ENCODE measurements at places on chromosomes 7 and 10.

DNA sequence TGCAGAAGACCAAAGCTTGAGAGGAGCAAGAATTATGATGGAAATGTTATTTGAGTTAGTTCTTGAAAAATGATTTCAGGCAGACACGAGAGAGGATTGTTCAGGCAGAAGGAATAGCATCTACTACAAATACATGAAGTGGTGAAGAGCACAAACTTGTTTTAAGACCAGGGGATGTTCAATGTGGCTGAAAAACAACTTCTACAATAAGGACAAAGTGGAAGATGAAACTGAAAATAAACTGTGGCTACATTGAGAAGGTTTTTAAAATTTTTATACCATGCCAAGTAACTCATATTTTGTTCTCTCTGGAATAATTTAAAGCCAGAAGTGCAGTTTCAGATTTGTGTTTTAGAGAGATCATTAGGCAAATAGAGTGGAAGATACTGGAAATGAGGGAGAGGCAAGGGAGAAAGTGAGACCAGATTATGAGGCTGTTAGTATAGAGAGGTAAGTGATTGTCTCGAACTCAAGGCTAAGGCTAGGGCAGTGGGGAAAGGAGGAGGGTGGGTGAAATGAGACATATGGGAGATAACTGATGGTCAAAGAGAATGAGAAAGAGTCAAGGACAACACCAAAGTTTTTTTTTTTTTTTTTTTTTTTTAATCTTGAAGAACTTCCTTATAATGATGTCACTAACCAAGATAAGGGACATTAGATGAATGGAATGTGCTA, 115.4 kb downstream of the MDFIC start:
- no peak for DNase-seq

- no peak for DNase-seq
These were observed at the start of gene ICA1 for GRCh38 chr7:8261711-8262695. TSS of gene ICA1 (minus strand) at chr7:8262167. CDS start at chr7:8235926, 26,241 bp downstream.

DNA sequence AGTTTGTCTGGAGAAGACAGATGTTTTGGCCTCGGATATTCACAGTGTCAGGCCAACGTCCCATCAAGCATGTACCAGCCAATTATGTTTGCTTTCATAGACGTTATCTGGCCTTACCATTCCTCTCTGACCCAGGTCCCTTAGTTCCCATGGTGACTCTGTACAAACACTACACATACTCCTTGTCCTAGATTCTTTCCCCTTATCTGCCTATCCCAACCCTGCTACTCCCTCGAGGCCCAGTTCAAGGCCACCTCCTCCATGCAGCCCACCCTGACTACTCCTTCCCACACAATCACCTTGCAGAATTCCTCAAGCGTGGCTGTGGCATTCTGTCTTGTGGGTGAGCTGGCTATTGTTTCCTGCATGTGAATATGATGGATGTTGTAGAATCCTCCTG, 155.2 kb downstream of the PRKAG2 start:
- DNase-seq: no peak

GRCh38 chr7:158747408-158747807, 42.8 kb upstream of the NCAPG2 start:
- no peak for DNase-seq

DNA sequence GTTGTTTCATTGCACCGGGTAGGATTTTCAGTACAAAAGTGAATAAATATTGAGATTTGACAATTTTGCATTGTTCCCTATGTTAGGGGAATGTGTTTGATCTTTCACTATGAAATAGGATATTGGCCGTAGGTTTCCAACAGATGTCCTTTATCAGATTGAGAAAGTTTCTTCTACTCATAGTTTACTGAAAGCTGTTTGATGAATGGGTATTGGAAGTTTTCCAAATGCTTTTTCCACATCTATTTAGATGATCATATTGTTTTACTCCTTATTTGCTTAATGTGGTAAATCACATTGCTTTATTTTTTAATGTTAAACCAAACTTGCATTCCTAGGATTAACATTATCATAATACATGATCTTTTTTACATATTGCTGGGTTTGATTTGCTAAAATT, 177.9 kb upstream of the C7orf33 start:
- DNase-seq: no peak

- no peak for DNase-seq
These were observed 29.7 kb upstream of the GTF2I start for GRCh38 chr7:74627661-74628411.

DNA sequence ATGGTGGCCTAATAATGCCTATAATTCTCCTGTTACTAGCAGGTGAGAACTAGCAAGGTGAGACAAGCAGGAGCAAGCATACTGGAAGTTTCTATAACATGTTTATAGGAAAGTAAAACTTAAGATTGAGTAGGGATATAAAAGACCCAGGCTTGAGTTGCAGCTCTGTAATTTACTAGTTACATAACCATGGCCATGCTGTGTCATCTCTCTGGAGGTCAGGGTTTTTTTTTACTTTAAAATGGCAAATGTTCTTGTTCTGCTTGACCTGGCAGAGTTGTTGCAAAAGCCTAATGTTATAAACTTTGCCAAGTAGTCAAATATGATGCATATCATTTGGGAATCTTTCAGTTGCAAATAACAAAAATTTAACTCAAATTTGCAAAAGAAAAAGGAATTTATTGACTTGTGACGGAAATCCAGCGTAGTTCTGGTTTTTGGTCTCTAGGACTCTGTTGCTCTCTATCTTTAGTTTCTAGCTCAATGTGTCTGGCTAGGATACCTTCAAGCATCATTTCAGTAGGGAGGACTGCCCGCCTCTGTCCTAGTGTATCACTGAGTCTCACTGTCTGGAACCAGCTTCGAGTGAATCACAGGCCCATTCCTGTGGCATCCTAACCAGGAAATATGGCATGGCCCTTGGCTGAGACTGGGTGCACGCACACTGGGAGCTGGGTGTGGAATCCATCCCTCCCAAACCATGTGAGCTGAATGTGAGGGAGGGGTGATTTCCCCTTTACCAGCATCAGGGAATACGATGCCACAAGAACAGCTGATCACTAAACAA, 67.9 kb downstream of the ADAM22 start:
- no peak for DNase-seq

- DNase-seq: peak; percentile 59
These were observed 759 bp downstream of the FGFBP3 start for GRCh38 chr10:91908337-91909116.

DNA sequence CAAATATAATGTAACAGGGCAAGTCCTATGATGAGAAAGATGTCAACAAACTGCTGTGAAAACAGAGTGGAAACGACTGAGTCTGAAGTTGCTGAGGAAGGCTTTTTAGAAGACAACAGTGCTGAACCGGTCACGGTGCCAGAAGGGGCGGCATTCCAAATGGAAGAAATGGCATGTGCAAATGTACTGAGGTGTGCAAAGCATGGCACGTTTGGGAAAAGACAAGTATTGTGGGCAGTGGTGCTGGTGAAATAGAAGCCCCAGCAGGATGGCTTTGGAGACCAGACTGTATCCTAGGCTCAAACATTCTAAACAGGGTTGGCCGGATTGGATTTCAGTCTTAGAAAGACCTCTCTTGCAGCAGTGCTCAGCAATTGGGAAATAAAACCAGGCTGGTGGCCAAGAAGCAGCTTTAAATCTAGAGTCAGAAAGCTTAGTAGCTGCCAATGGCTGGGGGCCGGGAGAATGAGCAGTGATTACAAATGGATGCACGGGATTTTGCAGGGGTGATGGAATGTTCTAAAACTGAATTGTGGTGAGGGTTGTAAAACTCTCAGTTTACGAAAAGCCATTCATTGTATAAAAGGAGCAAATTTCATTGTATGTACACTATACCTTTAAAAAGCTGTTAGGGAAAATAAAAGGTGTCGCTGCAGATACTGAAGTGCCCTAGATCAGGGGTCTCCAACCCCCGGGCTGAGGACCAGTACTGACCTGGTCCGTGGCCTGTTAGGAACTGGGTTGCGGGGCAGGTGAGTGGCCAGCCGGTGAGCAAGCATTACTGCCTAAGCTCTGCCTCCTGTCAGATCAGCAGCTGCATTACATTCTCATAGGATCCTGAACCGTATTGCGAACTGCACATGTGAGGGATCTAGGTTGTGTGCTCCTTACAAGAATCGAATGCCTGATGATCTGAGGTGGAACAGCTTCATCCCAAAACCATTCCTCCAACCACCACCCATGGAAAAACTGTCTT, 141.6 kb downstream of the HIBADH start:
- no peak for DNase-seq

All from activated CD4-positive, alpha-beta T cell treated with anti-CD3 and anti-CD28 coated beads, Interleukin-2, amount 50 U/mL, for 4 hours (primary cell).